ENCODE measurements at places on chromosomes 11 and 22.

DNA sequence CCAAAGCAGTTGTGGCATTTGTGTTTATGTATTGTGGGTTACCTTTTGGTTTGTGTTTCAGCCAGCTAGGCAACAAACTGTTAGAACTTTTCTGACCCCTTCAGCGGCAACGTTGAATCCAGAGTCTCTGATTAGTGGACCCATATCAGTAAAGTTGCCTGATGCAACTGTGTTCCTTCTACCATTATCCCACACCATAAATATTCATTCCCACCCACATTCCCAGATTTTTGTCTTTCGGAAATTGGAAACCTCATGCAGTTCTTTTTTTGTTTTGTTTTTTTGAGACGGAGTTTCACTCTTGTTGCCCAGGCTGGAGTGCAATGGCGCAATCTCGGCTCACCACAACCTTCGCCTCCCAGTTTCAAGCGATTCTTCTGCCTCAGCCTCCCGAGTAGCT, 30.7 kb upstream of the RBX1 start:
- no peak for DNase-seq

- DNase-seq: no peak
Measured at GRCh38 chr11:134581121-134581626, 169.1 kb upstream of the B3GAT1 start.

- DNase-seq: no peak
Measured at GRCh38 chr11:112639469-112639868, 321.8 kb upstream of the NCAM1 start.

DNA sequence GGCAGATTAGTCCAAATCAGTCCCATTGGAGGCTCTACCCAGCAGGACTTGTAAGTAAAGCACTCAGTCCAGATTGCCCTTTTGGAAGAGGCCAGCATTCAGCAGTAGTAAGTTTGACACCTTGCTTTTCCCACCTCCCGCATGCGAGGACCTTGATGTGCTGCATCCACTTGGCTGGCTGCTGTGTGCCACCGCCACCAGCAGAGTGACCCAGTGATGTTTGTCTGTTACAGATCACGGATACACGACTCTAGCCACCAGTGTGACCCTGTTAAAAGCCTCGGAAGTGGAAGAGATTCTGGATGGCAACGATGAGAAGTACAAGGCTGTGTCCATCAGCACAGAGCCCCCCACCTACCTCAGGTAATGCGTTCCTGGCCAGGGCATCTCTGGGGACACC, 6.6 kb downstream of the SMARCB1 start:
- DNase-seq: no peak

DNA sequence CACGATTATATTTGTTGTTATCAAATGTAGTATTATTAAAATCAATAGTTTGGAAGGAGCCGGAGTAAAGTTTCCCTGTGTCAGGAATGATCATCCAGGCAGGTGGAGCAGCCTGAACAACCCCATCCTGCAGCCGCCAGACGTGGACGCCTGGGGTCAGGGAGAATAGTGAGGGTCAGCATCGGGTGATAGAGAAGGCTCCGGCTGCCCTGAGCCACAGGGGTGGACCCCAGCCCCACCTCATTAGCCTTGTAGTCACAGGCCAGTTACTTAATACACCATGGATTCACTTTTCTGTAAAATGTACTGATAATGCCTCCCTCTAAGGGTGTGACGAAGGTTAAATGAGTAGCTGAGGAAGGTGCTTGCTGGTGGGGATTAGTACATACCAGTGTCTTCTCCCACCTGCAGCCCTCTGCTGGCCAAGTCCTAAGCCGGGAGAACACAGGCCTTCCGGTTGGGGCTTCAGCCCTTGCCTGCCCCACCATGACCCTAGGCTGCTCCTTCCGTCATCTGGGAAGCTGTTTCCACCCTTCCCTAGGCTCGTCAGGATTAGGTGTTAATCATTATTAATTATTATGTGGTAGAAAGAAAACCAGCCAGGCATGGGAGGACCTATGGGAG, 14.9 kb downstream of the TMEM121B start:
- DNase-seq: no peak

DNA sequence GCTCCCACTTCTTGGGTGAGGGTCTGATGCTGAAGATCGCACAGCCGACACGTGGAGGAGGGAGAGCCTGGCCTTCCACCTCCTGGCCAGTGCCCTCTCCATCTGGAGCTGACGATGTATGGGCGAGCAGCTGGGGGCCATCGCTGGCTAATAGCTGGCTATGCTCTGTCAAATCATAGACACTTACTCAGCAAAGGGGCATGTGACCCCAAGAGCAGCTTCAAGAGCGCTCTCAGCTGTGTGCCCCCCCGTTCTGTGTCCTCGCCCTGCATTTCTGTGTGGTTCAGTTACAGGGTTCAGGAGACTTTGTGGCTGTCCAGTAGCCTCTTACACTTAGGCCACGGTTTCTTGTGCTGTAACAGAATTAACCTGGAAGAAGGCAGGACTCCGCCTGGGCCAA, 26.4 kb downstream of the FBLN1 start:
- DNase-seq: no peak

- no peak for DNase-seq
Measured at GRCh38 chr11:75469785-75470405, 36.9 kb upstream of the KLHL35 start.

DNA sequence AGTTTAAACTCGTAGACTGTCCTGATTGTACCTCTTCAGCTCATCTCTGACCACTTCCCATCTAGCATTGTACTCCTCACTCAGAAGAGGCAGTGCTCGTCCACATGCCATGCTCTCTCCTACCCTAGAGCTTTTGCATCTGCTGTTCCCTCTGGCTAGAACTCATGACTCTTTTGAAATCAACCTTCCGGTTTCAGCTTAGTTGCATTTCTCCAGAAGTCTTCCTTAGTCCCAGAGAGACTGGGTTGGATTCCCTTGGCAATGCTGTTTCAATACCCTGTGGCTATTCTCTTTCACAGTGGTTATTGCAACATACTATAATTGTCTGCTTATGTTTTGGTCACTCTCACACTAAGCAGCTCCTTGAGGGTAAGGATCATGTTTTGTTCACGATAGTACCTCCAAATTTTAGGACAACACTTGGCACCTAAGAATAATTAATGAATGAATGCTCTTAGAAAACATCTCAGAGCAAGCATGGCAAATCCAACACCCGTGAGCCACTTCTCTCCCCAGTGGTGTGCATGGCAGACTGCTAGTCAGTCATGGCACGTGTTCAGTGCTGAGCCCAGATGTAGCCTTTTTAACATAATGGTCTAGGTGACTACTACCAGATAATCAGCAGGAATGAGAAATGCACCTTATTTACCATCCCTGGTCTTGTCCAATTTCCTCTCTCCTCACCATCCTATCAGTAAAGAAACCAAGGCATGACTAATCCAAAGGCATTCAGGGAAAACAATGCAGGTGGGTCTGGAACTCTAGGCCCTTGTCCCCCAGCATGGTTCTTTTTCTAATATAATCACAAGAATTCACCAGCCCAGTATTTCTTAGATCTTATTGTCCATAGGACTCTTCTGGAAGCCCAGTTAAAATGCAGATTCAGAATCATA, 14.5 kb downstream of the SEPTIN3 start:
- no peak for DNase-seq

- DNase-seq: no peak
Measured at GRCh38 chr11:12084256-12084655, 26.1 kb upstream of the MICAL2 start.

DNA sequence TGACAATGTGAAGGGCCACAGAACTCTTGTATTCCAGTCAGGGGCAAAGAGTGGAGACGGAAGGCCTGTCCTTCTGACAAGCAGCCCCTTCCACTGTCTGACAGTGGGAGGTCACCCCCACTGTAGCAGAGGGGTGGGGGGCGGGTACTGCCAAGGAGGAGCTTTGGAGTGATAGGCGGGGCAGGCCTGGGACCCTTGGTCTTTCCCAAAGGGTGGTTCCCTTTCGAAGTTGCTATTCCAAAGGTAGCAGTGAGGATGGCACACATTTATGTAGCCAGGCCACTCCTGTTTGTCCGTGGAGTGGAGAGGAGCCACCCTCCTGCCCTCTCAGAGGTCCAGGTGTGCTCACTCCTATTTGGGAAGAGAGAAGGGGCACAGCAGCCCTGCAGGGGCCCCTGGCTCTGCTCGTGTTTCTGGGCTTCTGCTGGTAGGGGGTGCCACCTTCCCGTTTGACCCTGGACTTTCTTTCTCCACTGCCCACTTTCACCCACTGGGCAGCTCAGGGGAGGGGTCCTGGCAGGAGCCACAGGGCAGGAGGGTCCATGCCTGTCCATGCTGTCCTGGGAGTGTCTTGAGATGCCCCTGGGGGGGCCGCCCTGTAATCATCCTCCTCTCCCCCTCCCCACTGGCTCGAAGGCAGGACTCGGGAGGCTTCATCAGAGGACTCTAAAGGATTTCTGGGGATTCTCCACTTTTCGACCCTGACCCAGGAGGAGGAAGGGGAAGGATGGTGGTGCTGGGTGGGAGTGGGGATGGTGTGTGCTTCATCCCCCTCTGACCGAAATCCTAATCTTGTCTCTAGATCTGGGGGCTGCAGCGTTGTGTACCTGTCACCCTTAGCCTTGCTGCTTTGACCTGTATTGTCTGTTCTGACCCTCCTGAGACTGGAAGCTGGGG, 994 bp downstream of the TAGLN start:
- no peak for DNase-seq

DNA sequence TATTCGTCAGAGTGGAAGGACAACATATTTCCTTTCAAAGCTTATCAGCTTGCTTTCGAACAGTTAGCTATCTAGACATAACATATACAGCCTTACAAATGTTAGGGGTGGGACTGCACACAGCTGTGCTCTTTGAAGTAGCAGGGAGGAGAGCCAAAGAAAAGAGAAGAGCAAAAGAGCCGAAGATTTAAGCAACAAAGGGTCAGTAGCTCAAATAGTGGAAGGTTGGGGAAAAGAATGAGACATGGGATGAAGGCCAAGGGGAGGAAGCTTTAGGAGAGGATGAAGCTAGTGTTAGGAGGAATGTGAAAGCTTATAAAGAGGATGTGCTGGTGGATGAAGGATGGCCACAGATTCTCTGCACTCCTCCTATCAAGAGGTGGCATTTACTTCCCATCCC, 31.8 kb upstream of the IGSF22 start:
- DNase-seq: peak; percentile 54

- no peak for DNase-seq
Measured at GRCh38 chr22:40904101-40904500, 42.2 kb upstream of the DNAJB7 start.

DNA sequence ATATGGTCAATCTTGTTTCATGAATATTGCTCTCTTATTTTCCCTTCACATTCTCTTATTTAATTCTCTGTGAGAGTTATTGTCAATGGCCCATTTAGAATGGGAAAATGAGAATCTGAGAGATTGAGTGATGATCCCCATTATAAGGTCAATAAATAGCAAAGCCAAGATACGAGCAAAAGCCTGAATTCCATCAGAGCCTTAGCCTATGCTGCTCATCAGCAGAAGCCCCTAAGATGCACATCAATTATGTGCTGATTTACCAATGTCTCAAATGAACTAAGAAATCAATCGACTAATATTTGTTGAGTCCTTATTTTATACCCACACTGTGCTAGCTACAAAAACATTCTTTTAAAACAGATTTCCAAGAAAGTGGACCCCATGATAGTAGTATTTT, 330.8 kb upstream of the DDI1 start:
- no peak for DNase-seq

DNA sequence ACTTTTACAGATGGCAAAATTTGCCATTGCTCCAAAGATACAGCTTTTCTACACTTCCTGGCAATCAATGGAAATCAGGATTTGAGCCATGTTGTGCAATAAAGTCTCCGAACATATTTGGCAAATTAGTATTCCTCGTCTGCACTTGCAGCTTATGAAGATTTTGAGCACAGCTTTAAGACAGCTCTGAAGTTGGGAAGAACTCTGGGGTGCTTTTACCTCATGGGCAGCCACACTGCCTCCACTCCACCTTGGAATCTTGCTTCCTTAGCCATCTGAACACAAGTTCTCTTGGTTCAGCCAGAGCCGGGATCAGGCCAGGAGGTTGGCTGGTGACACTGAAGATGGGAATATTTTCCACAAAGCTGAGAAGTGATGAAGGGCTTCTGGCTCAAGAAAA, 191.2 kb downstream of the CWF19L2 start:
- DNase-seq: no peak
